ENCODE measurements at places on chromosomes 1 and 21.

DNA sequence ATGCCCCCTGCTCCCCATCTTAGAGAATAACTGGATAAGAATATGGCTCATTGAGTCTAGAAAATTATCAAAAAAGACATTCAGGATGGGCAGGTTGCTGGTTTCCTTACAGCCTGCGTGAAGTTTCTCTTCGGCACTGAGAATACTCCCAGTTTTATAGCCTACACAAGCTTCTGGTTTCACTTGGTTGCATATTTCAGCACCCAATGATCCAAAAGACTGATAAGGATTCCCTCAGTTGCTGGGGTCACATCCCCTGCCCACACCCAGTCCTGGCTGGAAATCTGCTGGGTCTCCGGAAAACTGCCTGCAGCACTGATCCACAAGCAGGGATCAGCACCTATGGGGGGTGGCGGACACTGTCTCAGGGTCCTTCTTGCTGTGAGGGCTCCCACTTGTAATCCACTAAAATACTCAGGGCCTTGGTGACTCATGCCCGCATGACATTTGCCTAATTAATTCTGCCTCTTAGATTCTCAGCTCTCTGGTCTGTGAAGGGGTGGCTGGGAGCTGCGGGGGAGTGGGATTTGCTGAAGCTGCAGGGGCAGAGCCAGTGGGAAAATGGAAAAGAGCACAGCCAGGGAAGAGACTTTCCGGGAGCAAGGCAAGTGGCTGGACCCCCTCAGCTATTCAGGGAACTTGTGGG is 142.5 kb downstream of the ZNF648 start:
- DNase-seq: no peak

- DNase-seq: peak; percentile 32
These were observed 40.8 kb upstream of the ACOT11 start for GRCh38 chr1:54507033-54507870.

DNA sequence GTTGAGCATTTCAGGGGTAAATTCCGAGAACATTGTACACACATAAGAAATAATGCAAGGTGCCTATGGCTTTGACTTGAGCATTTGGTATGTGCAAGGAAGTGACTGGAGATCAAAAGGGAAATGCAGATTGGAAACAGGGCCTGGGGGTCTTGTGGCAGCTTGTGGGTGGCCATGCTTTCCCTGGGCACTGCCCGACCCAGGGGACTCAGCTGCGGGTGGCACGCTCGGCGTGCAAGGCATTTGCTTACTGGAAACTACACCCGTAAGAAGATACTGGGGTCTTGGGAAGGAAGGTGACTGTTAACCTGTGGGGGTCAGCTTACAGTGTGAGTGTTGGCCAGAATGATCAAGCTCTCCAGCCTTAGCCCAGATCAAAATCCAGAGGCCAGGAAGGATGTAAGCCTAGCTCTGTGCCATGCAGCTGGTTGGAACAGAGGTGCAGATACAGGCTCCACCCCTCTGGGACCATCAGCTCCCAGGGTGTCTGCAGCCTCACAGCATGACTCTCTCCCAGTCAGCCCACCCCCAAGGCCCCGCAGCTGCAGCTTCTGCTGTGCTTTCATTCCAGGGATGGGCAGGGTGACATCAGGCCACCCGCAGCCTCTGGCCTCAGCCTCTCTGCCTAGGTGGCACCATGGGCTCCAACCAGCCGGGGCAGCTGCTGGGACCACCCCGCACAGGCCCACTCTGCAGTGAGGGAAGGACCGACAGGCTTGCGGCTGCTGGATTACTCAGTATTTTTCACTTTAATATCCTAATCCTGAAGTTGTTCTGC is 55.1 kb downstream of the KIF26B start:
- no peak for DNase-seq

GRCh38 chr1:116983112-116983511 is 18.4 kb upstream of the CD101 start:
- DNase-seq: no peak

- DNase-seq: peak; percentile 85
These were observed 276.3 kb upstream of the GREM2 start for GRCh38 chr1:240888039-240888786.

DNA sequence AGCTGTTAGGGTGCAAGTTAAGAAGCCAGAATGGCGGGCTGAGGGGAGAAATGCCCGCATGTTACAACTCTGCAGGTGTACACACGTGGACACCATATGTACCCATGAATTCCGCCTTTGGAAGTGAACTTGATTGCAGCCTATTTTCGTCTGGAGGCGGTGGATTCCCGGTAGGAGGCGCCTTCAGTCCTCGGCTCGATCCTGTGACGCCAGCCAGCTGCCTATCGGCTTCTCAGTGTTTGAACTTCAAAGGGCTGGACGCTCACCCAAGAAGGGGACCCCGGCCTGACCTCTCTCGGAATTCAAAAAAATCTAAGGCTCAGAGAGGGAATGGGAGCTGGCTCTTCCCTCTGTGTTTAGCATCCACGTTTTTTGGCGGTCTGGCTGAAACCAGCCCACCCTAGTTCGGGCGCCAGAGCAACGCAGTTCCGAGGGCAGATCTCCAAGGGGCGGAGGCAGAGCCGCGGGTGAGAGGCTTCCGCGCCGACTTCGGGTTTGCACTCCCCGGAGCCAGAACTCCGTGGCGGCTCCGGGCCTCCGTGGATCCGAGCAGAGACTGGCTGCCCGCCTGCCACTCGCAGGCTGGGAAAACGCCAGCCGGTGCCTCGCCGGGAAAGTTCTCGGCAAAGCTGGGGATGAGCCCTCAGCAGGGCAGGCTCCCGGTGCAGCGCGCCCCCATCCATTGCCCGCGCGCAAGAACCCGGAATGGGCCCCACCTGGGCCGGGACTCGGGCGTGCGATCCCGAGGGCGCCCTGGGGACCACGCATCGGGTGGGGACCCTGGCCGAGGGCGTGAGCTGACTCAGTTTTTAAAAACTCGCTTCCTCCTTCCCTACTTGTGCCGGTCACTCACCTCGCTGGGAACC is 996 bp upstream of the TMEM51 start:
- DNase-seq: peak; percentile 87

- no peak for DNase-seq
These were observed 505.2 kb downstream of the SMYD3 start for GRCh38 chr1:246001837-246002230.

GRCh38 chr1:230073371-230074035 is 6.5 kb downstream of the GALNT2 start:
- DNase-seq: no peak

DNA sequence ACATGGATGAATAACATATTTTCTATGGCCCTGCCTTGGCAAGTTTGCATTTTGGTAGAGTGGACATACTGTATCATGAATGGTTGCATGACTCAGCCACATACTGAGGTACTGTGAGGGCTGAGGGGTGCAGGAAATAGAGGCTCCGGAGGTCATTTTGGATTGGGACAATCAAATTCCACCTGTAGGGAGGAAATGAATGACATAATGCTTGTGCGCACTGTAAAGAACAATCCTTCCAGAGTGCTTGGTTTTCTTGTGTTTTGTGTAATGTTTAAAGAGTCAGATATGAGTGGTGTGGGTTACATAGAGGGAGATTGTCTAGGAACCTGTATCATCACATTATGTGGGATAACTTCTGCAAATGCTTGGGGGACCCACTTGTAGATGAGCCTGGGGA is 329.9 kb upstream of the PROX1 start:
- DNase-seq: no peak

- no peak for DNase-seq
These were observed 1296.5 kb downstream of the MRPL39 start for GRCh38 chr21:24310788-24311187.

DNA sequence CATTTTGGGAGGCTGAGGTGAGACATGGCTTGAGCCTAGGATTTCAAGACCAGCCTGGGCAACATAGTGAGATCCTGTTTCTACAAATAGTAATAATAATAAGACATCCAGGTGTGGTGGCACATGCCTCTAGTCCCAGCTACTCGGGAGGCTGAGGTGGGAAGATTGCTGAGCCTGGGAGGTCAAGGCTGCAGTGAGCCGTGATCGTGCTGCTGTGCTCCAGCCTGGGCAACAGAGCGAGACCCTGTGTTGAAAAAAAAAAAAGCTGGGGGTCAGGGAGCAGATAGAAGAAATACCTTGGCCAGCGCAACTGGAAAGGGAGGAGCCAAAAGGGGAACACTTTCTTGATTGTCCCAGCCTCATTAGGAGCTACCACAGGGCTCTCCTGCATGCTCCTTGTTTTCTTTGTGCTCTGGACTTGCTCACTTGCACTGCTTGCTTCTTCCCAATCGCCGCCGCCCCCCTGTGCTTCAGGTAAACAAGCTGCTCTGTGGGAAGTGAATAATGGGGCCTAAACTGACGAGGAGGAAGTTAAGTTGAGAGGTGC is 31.1 kb downstream of the PBX1 start:
- peak; percentile 76 for DNase-seq

DNA sequence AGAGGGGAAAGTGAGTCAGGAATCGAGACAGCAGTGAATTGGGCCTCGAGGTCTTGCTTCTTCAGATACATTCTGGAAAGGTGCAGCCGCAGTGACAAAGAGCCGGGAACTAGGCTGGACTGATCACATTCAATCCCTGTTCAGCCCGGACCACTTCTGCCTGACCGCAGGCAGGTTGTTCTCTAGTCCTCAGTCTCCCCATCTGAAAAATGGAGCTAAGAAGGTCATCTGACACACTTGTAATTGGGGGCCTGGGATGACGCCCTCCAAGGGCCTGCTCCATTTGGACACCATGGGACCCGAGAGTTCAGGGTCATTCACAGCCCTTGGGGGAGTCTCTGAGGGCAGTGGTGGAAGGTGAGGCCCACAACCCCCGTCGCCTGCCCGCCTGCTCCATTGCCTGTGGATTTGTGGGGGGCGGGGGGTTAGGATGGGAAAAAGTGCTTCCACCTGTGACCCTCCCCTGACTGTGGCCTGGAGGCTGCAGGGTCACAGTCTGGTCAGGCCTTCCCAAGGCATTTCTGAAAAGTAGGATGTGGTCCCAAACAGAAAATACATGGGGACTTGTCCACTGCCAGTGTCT is 87.9 kb upstream of the CSF3R start:
- no peak for DNase-seq

DNA sequence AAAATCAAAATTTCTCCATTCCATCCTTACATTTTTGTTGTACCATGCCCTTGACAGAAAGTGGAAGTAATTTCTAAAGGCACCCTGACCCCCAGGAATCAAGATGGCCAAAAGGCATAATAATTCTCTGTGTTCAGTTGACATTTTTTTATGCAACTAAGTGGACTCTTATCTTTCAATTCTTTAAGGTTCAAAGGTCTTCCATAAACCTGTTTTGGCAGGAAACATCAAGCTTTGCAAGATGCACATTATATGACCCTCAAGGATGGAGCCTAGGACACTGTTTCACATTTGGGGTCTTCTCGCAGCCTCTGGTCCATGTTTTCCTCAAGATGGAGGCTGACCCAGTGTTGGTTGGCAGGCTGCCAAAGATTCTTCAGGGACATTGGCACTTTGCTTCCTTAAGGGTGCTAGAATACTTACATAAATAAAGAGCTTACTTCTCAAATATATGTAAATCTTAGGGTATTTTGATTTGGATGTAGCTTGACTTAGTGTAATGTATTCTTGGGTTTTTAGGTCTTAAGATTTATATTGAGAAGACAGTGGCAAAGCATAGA is 48.0 kb upstream of the COG2 start:
- DNase-seq: no peak

GRCh38 chr1:20138346-20138745 is 777 bp upstream of the PLA2G2F start:
- no peak for DNase-seq

GRCh38 chr1:29772584-29773100 is 536.3 kb downstream of the PTPRU start:
- DNase-seq: no peak

DNA sequence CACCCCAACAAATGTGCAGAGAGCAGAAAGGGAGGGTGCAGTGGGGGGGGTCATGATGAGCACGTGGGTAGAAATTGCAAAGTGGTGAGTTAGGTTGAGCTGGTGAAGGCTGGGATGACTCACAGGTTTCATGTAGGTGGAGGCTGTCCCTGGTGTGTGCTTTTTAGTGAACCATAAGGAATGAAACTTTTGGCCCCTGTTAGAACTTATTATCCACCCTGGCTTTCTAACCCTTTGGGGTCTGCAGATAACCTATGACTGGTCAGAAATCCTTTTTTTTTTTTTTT is 46.9 kb downstream of the DOP1B start:
- DNase-seq: no peak

DNA sequence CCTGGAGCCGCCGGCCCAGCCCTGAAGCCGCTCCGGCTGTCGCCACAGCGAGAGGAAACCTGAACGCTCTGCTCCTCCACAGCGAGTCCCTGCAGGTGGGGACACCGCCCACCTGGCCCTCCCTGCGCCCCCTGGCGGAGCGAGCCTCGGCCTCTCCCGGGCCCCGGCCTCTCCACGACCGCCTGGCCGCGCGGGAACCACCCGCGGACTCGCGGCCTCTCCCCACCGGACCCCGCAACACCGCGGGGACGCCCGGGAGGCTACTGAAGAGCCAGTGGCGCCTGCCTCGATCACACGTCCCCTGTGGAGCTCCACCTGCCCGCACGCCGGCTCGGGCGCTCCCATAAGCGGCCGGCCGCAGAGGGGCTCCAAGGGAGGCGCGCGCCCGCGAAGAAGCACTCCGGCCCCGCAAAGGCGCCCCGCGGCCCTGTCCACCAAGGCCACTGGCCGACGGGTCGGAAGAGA is 109.6 kb downstream of the KCNN3 start:
- DNase-seq: no peak

- no peak for DNase-seq
These were observed 30.0 kb upstream of the TENT5B start for GRCh38 chr1:27042670-27043069.

- DNase-seq: no peak
These were observed 8.7 kb upstream of the IRF2BP2 start for GRCh38 chr1:234618737-234619049.

- no peak for DNase-seq
These were observed 1.6 kb downstream of the TUFT1 start for GRCh38 chr1:151541752-151542151.

DNA sequence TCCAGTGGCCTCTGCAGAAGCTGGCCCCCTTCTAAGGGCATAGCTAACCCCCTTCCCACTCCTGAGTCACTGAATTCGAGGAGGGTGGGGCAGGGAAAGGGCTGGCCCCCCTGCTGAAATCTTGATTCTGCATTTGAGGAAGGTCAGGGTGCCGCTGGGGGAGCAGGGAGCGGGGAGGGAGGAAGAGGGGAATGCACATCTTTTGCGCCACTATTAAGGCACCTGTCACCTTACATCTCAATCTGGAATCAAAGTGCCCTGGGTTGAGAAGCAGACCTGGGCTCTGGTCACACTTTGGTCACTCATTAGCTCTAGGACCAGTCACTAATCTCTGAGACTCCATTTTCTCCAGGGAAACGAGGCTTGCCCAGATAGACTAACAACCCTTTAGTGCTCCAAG is 62.0 kb downstream of the TOR1AIP2 start:
- DNase-seq: peak; percentile 63

- DNase-seq: no peak
These were observed 29.4 kb upstream of the TRIM17 start for GRCh38 chr1:228445843-228446650.

- DNase-seq: peak; percentile 43
These were observed at the start of gene ESRRG for GRCh38 chr1:216723274-216723780. Gene ESRRG, minus strand, starts transcription at chr1:216723429. Its CDS starts 130 bp downstream, at chr1:216723299.

GRCh38 chr1:32186077-32186476 is 6.6 kb downstream of the TXLNA start:
- no peak for DNase-seq

GRCh38 chr1:210618369-210618768 is 289.7 kb downstream of the HHAT start:
- no peak for DNase-seq
